SK-MEL-5 (cell line): ENCODE measurements at places on chromosomes 6 and 20.

DNA sequence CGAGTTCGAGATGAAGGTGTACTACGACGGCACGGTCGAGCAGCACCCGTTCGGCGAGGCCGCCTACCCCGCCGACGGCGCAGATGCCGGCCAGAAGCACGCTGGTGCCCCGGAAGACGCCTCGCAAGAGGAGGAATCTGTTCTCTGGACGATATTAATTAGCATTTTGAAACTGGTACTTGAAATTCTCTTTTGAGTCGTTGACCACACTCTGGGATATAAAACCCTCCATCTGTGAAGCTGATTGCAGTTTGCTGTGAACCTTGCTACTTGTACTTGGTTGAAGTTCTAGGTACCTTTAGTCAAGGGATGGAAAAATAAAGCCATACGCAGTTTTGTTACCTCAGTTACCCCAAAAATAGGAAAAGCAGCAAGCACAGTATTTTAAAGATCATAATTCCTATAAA is 917 bp downstream of the C6orf120 start:
- DNase-seq: no peak

GRCh38 chr6:13375360-13375878 is 47.1 kb upstream of the TBC1D7 start:
- DNase-seq: no peak

DNA sequence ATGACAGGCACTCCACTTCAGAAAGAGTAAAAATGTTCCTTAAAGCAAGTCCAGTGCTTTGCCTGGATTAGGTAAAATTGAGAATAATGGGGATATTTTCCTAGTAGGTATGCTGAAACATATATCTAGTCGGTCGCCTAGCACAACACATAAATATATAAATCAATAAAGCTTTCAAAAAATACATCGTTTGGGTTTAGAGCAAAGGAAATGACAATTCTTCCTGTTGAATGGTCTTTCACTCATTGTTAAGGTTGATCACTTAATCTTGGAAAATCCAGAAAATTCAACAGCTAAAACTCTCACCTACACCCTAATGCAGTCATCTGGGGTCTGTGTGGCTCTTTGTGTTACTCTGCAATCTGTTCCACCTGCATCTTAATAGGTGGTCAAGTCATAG is 13.9 kb downstream of the HAO1 start:
- no peak for DNase-seq

DNA sequence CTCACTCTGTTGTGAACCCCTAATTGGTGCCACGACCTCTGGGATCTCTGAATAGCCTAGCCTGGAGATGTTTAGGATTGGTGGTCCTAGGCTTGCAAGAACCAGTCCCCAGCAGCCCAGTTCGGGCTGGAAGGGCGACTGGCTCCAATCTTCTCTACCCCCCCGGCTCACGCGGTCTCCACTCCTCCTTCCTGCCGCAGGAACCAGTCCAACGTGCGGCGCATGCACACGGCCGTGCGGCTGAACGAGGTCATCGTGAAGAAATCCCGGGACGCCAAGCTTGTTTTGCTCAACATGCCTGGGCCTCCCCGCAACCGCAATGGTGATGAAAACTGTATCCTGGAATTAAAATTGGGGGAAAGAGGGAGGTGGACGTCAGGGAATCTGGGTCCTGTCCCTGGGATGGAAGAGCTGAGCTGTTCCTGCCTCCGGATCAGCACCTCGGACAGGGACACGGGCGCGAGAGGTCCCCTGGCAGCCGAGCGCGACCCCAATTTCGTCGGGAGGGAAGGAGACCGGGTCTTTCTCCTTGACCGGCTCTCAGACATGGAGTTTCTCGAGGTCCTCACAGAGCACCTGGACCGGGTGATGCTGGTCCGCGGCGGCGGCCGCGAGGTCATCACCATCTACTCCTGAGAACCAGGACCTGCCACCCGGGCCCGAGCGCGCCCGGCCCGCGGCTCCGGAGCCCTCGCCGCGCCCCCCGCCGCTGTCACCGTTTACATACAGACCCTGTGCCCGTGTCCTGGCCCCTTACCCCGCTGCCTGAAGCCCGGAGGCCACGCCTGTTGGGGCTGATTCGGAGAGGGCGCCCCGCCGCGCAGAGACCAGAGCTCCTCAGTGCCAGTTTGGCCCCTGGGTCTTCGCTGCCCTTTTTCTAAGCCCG is 28.2 kb downstream of the SLC12A5 start:
- no peak for DNase-seq

- DNase-seq: no peak
Observed at GRCh38 chr20:9632991-9633390, 118.6 kb downstream of the LAMP5 start.

DNA sequence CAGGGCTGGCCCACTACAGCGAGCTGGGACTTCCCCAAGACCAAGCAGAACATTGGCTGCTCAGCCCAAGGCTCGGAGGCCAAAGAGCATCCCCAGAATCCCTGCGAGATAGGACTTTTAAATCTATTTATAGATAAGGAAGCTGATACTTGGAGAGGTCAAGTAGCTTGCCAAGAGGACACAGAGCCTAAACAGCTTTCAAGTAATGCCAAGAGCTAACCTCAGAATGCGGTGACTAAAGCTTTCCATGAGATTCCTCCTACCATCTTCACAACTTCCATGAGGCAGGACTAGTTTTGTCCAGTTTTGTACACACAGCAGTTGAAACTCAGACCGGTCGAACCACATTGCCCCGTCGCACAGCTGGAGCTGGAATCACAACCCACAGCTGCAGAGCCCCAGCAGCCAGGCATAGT is 168.1 kb upstream of the TOP1 start:
- no peak for DNase-seq

- DNase-seq: peak; percentile 86
Observed at GRCh38 chr6:137873273-137873762, 6.3 kb downstream of the TNFAIP3 start.

GRCh38 chr20:34334654-34335407 is 28.2 kb upstream of the ITCH start:
- DNase-seq: peak; percentile 79

DNA sequence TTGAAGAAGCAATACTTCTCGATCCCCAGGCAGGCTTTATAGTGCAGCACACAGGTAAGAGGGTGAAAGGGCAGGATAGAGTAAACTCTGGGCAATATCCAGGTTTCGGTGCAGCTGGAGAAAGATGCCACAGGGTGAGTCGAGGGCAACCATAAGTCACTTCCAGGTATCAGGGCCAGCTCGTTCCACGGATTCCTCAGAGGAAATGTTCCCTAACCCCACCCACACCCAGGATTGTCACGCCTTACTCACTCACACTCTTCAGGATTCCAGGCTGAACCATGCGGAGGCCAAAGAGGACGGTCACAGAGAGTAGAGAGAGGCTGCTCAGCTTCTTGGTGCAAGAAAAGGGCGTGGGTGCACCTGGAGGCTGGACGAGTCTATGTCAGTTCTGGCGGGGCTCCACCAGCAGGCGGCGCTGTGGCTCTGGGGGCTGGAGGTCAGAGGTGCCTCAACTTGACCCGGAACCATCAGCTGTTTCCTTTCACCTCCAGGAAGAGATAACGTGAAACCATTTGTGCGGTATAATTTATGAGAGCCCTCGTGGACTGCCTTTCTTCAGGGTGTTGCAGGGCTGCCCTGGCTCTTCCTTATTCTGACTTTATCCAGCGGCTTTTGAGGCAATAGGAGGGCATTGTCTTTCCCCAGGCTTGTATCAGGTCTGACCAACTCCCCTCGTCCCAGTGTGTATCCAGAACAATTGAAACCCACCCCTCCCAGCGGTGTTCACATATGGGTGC is 14.5 kb upstream of the WFDC12 start:
- peak; percentile 62 for DNase-seq

- no peak for DNase-seq
Observed at GRCh38 chr6:109420751-109421150, 19.7 kb downstream of the PPIL6 start.

DNA sequence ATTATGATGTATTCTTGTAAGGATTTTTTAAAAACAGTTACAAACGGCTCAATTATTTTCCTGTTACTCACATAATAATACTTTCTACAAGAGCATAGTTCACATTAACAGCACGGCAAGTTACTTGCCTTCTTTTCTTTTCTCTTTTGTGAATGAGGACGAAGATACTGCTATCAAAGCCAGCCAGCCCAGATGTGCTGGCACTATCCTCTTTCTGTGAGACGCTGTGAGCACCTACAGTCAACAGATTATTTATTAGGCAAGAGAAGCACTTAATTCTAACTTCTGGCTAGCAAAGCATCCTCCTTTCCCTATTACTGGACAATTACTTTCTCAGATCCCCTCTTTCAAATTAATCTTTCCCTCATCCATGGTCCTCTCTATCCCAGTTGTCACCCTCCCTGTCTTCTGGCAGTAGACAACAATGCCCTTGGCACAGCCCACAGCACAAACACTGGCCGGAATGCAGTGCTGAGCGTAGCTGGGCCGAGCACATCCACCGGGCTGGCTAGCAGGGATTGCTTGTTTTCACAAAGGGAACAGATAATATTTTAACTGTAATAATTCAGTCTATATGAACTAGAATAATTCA is 262.1 kb downstream of the FOXC1 start:
- DNase-seq: no peak

DNA sequence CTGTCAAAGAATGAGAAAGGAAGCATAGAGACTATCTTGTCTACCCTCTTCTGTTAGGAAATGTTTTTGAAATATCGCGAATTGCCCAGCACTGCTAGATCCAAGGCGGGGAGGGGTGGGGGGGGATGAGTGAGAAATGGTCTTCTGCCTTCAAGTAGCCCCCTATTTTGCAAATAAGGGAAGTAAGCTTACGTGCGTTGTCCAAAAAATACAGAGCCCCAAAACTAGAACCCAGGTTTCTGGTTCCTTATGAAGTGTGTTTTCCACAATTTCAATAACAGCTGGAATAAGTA is 923 bp upstream of the ILRUN start:
- DNase-seq: no peak

GRCh38 chr6:2763345-2763841 is 1.8 kb upstream of the WRNIP1 start:
- no peak for DNase-seq

DNA sequence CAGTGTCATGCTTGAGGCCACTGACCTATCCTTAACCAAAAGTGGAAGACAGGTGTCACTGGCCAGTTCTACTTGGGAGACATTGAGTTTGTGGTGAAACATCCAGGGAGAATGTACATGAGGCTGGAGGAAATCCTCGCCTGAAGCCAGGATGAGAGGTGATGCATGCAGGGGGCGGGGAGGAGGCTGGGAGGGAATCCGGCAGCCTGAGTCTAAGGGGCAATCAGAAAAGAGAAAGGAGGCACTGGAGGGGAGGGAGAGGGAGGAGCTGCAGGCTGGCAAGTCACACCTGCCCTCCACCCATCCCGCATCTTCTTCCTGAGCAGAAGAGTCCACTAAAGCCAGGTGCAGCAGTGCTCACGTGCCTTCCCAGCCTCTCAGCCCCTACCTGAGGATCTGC is 14.9 kb upstream of the DDO start:
- no peak for DNase-seq

DNA sequence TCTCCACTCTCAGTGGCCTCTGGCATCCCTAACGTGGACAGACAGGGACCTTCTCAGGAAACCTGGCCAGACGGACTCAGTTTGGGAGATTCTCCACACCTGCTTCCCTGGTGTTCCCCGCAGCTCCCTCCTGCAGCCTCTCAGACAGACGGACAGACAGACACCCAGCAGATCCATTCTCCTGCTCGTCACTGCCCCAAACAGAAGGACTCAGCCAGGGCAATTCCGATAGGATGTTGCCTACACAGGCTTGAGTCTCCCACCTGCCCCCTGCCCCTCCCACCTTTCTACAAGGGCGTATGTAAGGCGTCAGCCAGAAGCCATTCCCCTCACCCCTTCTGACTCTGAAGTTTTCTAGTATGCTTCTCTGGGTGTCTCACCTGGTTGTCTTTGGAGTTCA is 428 bp downstream of the CCM2L start:
- DNase-seq: no peak

DNA sequence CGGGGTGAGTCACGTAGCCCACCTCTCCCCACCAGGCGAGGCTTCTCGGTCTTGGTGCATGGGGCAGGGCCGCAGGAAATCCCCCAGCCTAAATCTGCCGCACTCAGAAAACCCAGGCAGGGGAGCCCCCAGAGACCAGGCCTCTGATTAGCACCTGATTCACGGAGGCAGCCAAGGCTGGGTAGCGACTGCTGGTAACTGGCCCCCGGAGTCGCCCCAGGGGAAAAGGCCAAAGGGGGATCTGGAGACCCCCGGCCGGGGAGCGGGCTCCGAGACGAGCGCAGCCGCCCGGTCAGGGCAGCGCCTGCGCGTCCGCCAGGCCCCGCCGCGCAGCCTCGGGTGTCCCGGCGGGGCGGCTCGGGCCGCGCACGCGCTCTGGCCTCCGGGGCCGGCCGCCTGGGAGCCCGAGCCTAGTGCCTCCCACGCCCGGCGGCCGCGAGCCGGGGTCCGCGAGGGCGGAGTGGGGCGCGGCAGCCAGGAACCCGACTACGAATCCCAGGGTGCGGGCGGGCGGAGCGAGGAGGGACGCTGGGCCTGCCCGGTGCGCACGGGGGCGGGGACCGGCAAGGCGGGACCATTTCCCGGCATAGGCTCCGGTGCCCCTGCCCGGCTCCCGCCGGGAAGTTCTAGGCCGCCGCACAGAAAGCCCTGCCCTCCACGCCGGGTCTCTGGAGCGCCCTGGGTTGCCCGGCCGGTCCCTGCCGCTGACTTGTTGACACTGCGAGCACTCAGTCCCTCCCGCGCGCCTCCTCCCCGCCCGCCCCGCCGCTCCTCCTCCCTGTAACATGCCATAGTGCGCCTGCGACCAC is at the start of gene DUSP22:
TSS of gene DUSP22 (plus strand) at position 791 of the 809 bp plus-strand sequence. CDS start 53 bp downstream, outside the sequence.
- peak; percentile 87 for DNase-seq

- no peak for DNase-seq
Observed at GRCh38 chr20:896501-897025, 19.6 kb downstream of the ANGPT4 start.

GRCh38 chr20:32583581-32584070 is 1.5 kb downstream of the NOL4L start:
- no peak for DNase-seq

DNA sequence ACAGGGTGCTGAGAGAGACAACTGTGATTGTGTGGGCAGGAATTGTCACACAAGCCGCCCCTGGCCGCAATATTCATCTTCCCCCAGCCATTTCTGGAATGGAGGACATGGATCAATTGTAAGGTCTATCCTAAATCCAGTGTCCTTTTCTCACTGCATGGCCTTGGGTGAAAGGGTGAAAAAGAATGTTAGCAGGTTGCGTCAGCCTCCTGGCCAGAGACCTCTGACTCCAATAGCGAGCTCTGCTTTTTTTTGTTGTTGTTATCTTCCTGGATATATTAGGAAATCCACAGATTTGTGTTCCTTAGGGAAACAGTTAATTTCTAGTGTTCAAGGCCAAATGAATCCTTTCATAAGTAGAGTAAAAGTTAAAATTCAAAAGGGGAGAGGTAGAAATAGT is 47.1 kb upstream of the CD83 start:
- no peak for DNase-seq

DNA sequence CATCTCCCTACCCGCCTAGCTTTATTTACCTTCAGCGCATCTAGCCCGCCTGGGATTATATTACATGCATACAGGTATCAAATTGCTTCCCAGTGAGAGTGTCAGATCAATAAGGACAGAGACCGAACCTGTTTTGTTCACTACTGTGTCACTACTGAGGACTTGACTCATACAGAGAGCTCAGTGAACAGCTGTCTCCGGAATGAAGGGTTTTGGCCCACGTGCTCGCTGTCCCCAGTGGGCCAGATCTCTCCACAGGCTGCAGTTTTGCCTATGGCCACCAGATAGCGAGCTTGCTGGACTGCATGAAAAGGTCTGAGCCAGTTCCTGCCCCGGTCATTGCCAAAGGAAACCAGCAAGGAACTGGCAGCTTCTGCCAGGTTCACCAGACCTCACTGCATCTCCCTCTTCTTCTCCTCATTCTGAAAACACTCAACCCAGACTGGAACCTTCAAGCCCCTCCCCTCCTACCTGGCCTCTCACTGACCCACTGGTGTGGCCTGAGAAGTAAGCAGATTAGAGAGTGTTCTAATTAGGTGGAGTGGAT is 150.8 kb downstream of the ZMYND8 start:
- DNase-seq: peak; percentile 90

- peak; percentile 10 for DNase-seq
Observed at GRCh38 chr6:99613409-99613704, 6.7 kb downstream of the PRDM13 start.
